ENCODE measurements at places on chromosomes 2 and 18. TPM values are rescaled to one million over a fixed set of nuclear protein-coding genes. Genes with fewer than 3 reads are reported as not detected.

Gene RASGRP3
- total RNA-seq, result 66.6 TPM

Gene CIDEA
- total RNA-seq, result not detected

Gene IL37
- total RNA-seq, result not detected

Gene FAM228A
- 0.41 TPM for total RNA-seq

- H3K36me3 ChIP-seq, result no peaks in the 10 kb centered on the region
- no peaks in the 10 kb centered on the region for H3K27me3 ChIP-seq
- H3K4me3 ChIP-seq, result no peak overlapping the region
- peaks cover 8% of the 10 kb centered on the region for H3K4me1 ChIP-seq
Observed at GRCh38 chr2:136245211-136245610, 127.3 kb upstream of the CXCR4 start.

GRCh38 chr2:36615222-36615621 lies 17.3 kb upstream of the FEZ2 start:
- no peak overlapping the region for H3K4me3 ChIP-seq
- H3K27ac ChIP-seq, result no peak overlapping the region
- no peak for DNase-seq
- H3K4me1 ChIP-seq, result no peaks in the 10 kb centered on the region
- no peaks in the 10 kb centered on the region for H3K36me3 ChIP-seq
- no peaks in the 10 kb centered on the region for H3K27me3 ChIP-seq

DNA sequence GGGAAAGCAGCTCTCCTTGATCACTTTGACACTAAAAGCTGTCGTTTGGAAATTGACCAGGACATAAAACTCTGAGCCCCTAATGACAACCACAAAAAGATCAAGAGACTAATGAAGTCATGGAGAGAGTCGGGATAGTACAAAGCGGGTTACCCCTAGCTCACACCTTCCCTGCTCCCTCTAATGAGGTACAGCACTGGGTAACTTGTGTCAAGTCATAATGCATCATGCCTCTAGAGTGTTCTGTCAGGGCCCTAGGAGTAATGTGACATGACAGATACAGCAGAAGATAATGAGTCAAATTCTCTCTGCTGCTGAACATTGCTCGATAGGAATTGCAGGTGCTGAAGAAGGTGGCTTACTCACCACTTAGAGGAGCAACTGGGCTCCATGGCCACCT lies 130.7 kb downstream of the AQP4 start:
- H3K36me3 ChIP-seq, result no peaks in the 10 kb centered on the region
- no peak for DNase-seq
- no peak overlapping the region for H3K27ac ChIP-seq
- H3K4me1 ChIP-seq, result no peaks in the 10 kb centered on the region

- no peaks in the 10 kb centered on the region for H3K36me3 ChIP-seq
- DNase-seq, result peak; percentile 19
- H3K27me3 ChIP-seq, result no peaks in the 10 kb centered on the region
- peak overlapping the region; percentile 1 for H3K27ac ChIP-seq
- no peak overlapping the region for H3K4me3 ChIP-seq
Observed at GRCh38 chr18:55124078-55124763, 165.0 kb upstream of the CCDC68 start.

All from heart right ventricle (tissue), 16 donors.